CD4-positive, CD25-positive, alpha-beta regulatory T cell (primary cell): ENCODE measurements at places on chromosomes 4 and X. TPM values are rescaled to one million over a fixed set of nuclear protein-coding genes. Genes with fewer than 3 reads are reported as not detected.
A peak's percentile ranks its signal among the peaks of the same experiment; 100 is the strongest.

GRCh38 chr4:133982533-133983224, 218.9 kb downstream of the PABPC4L start:
- no peak for DNase-seq

DNA sequence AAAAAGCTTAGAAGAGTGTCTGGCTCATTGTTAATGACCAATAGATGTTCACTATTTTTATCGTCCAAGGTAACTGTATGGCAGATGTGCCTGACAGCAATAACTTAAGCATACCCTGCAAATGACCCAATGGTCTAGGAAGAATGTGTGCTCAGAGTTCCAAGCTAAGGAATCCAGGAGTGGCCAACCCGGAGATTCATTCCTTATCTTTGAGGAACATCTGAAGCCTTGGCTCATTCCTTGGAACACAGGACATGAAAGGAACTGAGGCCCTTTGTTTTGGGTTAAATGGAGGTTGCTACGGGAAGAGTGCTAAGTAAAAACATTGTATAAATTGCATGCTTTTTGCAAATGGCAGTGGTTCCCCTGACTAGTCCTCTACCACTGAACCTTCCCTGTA, 38.9 kb upstream of the EFNB1 start:
- DNase-seq: no peak

DNA sequence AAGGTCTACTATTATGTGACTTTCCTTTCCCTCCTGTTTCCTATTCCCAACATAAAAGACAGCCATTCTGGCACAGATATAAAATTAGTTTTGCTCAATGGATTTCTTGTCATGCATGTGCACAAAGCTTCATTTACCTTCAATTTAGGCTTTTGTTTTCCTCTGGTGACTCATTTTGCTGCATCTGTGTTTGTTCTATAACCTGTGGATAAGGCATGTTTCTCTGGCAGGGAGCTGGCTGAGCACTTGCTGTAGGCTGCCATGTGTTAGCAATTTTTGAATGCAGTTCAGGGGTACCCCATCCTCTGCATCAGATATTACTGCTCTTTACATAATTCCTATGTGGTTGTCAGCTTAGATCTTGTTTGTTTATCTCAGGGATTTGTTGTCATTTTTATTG, 202.8 kb upstream of the GRID2 start:
- DNase-seq: no peak

DNA sequence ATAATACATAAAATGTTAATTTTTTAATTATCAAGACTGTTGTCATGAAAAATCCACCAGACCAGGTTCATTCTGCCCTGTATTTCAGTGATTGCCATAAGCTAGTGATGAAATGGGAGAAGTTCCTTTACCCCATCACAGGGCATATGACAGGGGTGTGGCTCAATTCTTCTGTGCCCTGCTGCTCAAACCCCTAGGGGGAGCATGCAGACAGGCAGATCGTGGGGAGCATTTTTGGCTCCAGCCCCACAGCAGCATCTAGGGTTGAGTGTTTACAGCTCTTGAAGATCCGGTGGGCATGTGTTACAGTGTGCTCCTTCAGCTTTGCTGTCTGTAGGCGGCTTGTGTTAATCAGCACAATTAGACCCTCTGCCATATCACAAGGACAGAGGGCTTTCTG, 700.7 kb downstream of the PCDH18 start:
- DNase-seq: no peak

GRCh38 chr4:38872620-38873019, 5.0 kb downstream of the FAM114A1 start:
- no peak for DNase-seq

DNA sequence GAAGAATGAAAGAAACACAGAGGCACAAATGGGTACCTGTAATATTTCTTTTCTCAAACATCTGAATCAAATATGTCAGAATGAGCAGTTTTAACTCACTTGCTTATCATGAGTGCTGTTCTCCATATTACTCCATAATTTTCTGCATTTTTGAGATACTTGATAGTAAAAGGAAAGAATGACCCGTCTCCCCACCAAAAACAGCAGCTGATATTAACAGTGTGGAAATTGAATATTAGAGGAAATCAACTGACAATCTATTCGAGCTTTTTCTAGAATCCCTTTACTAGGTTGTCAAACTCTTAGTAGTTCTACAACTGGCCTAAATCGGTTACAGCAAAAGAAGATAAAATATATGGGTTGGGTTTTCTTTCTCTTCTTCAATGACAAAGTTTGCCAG, 49.9 kb upstream of the HELT start:
- DNase-seq: no peak

GRCh38 chr4:21535898-21536297, 412.7 kb downstream of the KCNIP4 start:
- DNase-seq: no peak

DNA sequence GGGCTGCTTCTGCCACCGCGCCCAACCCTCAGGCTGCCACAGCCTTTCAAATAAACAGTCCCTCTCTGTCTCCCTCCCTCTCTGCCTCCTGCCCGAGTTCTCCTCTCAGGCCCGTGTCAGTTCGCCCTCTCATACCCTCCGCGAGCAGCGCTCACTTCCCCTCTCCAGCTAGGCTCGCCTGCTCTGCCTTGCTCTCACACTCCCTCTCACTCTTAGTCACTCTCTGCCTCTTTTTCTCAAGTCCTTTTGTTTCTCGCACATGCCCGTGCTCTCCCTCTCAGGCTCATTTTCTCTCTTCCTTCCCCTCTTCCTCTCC, 3.2 kb downstream of the EFNB1 start:
- peak; percentile 29 for DNase-seq

DNA sequence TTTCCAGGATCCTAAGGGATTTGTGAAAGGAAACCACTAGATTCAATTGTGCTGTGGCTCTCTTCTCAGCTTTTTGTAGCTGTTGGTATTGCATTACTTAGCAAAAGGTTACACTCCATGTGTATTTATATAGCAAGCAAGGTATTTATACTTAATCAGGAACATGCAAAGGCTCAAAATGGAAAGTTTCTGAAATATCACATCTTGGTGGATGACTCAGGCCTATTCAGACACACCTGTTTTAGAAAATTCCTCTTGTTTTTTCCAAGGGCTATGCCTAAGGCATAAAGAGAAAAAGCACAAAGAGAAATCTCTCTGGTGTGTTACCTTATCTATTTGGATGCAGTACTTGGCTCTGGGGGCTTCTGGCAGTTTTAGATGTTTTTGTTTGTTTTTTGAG, 144.4 kb upstream of the GALNT7 start:
- no peak for DNase-seq

GRCh38 chr4:53322696-53323095, 43.2 kb downstream of the SCFD2 start:
- no peak for DNase-seq

DNA sequence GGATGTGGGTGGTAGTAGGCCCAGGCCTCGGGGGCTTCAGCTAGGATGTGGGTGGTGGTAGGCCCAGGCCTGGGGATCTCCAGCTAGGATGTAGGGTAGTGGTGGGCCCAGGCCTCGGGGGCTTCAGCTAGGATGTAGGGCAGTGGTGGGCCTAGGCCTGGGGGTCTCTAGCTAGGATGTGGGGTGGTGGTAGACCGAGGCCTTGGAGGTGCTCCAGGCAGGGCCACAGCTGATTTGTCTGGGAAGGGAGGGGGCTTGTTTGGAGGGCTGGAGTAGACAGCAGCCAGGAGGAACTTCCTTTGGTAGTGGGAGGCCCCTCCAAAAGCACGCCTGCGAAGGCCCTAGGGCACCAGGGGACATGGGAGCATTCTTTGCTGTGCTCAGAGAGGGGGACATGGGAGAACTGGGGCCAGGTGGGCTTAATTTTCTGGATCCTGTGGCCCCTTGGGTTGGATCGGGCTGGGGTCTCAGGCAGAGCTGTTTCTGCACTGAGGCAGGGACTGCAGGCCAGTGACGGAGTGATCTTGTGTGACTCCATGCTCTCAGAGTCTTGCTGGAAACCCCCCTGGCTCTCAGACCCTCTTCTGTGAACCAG, 3.3 kb upstream of the SPON2 start:
- no peak for DNase-seq

GRCh38 chr4:177555007-177555574, 112.9 kb upstream of the AGA start:
- no peak for DNase-seq

TRAM1L1 gene
- not detected for total RNA-seq

MAD2L1 gene
- 6.3 TPM for total RNA-seq

TENT5D gene
- total RNA-seq: not detected

TMEM271 gene
- total RNA-seq: not detected

NSG1 gene
- 0.62 TPM for total RNA-seq

PAGE2 gene
- not detected for total RNA-seq

GYG2 gene
- total RNA-seq: not detected

PAK3 gene
- 3.7 TPM for total RNA-seq
